Neural progenitor cell (in vitro differentiated cells): ENCODE measurements at places on chromosomes 6 and 20. TPM values are rescaled to one million over a fixed set of nuclear protein-coding genes. Genes with fewer than 3 reads are reported as not detected.

DNA sequence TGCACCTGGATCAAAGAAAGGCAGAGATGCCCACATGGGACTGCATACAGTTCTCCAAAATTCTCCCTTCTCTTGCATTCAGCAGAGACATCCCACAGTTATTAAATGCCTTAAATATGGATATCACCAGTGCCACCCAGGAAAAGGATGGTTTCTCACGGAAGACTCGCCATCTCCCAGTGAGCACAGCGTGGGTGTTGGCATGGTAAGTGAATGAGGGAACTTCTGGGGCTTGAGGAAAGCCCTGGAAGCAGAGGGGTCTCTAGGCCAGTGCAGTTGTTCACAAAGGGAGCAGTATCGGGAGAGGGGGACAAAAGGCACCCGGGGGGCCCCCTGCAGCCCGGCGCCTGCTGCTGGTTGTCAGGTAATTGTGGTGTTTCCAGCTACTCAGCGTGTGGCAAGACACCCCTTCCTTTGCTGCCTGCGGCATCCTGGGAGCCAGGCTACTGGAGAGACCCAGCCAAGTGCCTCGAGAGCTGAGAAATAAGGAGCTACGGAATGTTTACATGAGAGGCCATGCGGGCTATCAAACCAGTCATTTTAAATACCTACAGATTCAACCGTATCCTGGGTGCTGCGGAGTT, 125.4 kb downstream of the PXDC1 start:
- H3K4me1 ChIP-seq, result peaks cover 43% of the 10 kb centered on the region
- no peaks in the 10 kb centered on the region for H3K36me3 ChIP-seq
- H3K27me3 ChIP-seq, result peaks cover 6% of the 10 kb centered on the region

DNA sequence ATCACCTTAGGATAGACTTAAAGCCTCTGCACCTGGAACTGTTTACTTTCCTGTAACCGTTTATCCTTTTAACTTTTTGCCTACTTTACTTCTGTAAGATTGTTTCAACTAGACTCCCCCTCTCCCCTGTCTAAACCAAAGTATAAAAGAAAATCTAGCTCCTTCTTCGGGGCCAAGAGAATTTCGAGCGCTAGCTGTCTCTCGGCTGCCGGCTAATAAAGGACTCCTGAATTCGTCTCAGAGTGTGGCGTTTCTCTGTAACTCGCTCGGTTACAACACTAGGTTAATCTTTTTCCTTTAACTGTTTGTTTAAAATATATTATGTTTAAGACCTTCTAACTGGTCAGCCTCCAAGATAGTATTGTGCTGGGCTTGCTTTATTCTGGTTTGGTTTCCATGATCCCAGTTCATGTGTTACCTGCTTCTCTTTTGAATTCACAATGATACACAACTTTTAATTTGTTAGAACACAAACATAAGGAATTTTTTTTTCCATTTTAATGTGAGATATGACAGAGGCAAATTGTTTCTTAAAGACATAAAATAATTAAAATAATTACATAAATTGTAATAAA, 8.7 kb upstream of the NQO2 start:
- no peak overlapping the region for H3K4me3 ChIP-seq
- H3K27me3 ChIP-seq, result no peaks in the 10 kb centered on the region
- no peak for DNase-seq
- H3K36me3 ChIP-seq, result no peaks in the 10 kb centered on the region
- H3K4me1 ChIP-seq, result peaks cover 22% of the 10 kb centered on the region

Gene XPO5
- total RNA-seq, result 62.5 and 65.0 TPM in 2 replicates

- no peak overlapping the region for H3K4me3 ChIP-seq
- H3K4me1 ChIP-seq, result peaks cover 26% of the 10 kb centered on the region
- H3K27ac ChIP-seq, result no peak overlapping the region
- H3K36me3 ChIP-seq, result no peaks in the 10 kb centered on the region
Observed at GRCh38 chr20:20391766-20392165, 23.9 kb downstream of the INSM1 start.

- peaks cover 16% of the 10 kb centered on the region for H3K4me1 ChIP-seq
- H3K4me3 ChIP-seq, result no peak overlapping the region
- no peaks in the 10 kb centered on the region for H3K36me3 ChIP-seq
- DNase-seq, result no peak
Observed at GRCh38 chr6:21850691-21851090, 257.1 kb downstream of the SOX4 start.

DNA sequence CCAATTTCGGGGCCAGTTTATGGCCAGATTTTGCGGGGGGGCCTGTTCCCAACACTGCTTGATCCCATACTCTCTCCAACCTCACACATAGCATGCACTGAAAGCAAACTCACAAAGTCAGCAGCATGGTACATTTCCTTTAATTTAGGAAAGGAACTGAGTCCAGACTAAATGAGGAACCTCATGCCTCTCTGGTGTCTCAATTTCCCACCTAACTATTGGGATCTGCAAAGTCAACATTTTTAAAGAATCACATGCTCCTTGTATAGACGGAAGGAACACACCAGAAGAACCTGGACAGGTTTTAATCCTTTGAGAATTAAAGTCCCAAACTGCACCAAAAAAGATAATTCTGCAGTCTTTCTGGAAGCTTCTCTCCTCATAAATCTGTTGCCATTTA, 33.3 kb downstream of the FAM50B start:
- H3K4me3 ChIP-seq, result no peak overlapping the region
- no peaks in the 10 kb centered on the region for H3K27me3 ChIP-seq
- H3K27ac ChIP-seq, result no peak overlapping the region
- no peaks in the 10 kb centered on the region for H3K4me1 ChIP-seq
- no peak for DNase-seq
- H3K36me3 ChIP-seq, result no peaks in the 10 kb centered on the region

Gene SNAI1
- 1.1 and 4.0 TPM in 2 replicates for total RNA-seq
